ENCODE measurements at places on chromosomes 7 and 10.

- DNase-seq, result no peak
These were observed 133.4 kb downstream of the MAD1L1 start for GRCh38 chr7:2099048-2099957.

GRCh38 chr7:108234971-108235450 lies 104.8 kb upstream of the LAMB4 start:
- DNase-seq, result no peak

- DNase-seq, result no peak
These were observed 32.8 kb downstream of the CPVL start for GRCh38 chr7:29113384-29114102.

DNA sequence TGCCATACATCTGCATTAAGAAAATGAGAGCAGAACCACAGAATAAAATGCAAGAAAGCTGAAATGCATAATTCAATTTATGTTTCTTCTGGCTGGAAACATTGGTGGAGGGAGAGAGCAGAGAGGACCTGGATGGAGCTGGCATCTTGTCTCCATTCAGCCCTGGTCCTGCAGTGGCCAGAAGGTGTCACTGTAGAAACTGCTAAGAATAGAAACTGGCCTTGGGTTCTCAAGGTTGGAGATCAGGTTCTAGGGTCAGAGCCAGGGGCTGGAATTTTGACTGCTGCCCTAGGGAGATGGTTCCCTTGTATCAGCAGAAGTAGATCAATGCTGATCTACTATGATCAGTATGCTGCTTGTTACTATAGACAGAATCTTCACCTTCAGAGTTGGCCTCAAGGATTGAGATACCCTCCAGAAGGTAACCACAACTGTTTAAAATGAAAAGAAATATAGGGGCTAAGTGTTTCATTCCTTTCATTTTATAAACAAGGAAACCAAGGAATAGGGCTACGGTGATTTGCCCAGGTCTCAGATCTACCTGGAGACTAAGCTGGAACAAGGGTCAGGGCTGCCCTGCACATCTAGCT lies 13.1 kb downstream of the TAS2R41 start:
- DNase-seq, result no peak

GRCh38 chr7:22230238-22230637 lies 126.7 kb downstream of the RAPGEF5 start:
- DNase-seq, result no peak

DNA sequence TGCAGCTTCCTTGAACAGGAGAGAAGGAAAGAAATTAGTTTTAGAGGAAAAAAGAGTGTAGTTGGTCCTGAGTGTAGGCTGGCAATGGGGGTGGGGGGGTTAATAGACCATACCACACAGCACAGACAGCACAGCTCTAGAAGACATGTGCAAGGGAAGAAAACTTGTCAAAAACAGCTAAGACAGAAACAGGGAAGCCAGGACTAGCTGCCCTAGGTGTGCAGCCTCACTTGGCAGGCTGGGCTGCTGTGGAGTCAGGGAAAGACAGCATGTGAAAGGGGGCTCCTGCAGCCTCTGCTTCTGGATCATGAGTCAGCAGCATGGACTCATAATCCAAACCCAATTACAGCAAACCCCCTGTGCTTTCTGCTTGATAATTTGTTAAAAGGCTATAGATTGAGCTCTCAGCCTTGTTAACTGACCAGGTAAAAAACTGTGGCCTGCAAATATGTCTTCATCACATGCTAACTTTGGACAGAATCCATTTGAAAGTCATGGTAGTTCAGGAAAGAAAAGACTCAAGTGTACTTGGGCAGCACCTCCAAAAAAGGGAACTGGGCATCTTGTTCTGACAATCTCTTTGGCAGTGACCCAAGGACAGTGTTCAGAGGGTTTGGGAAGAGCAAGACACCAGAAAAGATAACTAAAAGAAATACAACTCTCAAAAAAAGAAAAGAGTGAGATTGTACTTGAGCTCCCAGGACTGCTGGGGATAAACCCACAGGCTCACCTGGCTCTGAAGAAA lies 142.2 kb upstream of the VWC2 start:
- DNase-seq, result no peak

GRCh38 chr7:98252425-98253054 lies 508 bp upstream of the TECPR1 start:
- no peak for DNase-seq

DNA sequence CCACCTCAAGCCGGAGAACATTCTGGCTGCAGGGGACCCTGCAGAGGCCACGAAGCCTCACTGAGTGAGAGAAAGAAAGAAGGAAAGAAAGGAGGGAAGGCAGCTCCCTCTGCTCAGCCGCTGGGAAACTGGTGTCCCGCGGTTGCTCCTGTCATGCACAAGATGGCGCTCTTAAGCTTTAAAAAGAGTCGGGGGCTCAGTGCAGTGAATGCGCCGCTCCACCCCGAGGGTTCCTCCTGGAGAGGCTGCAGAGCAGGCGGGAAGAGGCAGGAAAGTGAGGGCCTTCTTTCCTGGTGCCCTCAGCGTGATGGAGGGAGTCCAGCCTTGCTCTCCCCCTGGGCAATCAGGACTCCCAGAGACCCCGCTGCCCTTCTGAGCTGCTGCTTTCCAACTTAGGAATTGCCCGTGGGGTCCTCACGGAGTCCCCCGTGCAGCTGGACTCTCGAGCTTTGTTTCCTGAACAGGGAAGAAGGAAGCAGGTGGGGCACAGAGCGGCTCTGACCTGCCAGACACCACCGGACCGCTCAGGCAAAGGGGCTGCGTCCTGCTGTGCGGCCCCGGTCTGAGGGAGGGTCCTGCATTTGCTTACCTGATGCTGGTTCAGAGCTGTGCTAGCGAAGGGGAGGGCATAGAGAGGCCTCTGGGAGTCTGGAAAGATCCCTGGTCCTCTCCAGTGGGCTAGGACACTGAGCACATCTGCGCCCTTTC lies 141.9 kb upstream of the MKI67 start:
- DNase-seq, result no peak

DNA sequence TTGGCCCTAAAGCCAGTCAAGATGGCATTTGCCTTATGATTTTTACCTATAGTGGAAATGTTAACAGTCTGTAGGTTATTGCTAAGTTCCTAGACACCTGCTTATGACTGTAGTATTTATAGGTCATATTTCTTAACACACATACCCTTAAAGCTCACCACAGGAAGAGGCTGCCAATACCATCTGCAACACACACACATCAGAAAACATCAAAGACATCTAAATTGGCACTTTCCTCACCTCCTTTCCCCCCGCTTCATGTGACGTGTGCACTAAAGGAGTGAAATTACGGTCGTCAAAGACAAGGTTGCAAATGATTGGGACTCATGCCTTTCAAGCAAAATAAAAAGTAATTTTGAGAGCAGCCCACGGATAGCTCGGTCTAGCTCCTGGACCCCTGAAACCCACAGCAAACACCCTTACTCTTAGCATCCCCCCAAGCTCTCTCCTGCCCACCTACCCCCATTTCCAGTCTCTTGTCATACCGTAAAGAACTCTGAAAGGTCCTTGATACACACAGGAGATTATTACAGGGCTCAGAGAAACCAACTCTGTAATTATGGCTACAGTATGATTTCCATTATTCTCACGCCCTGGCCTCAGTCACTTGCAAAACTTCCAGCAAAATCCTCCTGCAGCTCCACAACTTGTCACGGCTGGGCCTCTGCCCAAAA lies 90.5 kb downstream of the PLXNA4 start:
- DNase-seq, result no peak

DNA sequence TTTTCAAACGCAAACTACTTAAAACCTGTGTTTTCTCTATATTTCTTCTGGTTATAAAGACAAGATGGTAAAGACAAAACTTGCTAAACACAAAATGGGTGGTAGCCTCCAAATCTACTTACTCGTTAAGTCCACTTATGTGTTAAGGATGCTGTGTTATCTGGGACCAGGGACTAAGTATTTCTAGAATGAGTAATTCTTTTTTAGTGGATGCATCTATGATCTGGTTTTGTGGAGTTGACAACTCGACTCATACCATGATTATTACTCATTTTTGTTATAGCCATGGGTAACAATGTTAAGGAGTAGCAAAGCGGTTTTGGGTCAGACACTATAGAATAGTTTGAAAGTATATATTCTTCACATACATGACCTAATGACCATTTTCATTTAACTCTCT lies 239.5 kb upstream of the FOXP2 start:
- no peak for DNase-seq

GRCh38 chr7:96861-97260 lies 95.5 kb upstream of the FAM20C start:
- DNase-seq, result no peak

DNA sequence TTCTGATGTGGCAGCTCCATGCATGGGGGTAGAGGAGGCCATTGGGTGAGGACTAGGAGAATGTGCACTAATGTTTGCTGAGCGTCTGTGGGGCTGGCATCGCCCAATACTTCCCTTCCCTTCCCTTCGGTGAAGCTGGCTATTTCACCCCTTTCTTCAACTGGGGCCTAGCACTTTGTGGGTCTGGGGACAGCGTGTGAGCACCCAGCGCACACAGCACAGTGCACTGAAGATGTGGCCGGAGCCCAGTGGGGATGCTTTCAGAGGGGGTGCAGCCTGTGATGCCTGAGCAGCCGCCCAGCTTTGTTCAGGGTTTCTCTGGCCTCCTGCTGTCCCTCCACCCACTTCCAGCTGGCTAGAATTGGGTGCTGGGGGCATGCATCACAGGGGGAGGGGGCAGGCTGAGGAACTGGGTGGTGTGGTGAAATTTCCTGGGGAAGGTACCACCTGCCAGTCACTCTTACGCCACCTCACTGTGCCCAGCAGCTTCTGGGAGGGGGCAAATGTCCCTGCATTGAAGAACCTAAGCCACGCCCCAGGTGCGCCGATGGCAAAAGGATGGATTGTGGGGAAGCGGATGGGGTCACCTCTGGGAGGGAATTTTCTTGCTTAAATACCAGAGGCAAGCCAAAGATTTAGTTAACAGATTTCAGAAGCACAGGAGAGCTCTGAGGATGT lies 45.5 kb downstream of the CLEC2L start:
- no peak for DNase-seq

DNA sequence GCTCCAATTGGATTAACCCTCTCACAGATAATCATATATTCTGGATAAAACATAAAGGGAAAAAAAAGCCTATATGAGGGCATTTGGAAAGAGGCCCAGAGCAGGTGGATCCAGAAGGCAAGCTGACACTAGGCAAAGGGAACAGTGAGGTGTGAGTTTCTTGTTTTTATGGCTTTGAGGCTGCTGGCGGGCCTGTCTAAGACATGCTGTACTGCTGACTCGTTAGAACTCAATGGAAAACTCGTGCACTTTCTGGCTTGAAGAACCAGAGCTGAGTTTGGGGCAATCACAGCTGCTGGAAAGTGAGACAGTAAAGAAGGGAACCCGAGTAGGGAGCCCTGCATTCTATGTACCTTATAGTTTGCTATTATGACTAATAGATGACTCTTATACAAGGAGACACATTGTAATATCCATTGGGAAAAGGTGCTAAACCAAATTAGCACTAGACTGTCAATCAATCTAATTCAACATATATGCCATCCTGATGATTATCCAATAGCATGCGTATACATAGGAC lies 637.1 kb downstream of the GATA3 start:
- no peak for DNase-seq

DNA sequence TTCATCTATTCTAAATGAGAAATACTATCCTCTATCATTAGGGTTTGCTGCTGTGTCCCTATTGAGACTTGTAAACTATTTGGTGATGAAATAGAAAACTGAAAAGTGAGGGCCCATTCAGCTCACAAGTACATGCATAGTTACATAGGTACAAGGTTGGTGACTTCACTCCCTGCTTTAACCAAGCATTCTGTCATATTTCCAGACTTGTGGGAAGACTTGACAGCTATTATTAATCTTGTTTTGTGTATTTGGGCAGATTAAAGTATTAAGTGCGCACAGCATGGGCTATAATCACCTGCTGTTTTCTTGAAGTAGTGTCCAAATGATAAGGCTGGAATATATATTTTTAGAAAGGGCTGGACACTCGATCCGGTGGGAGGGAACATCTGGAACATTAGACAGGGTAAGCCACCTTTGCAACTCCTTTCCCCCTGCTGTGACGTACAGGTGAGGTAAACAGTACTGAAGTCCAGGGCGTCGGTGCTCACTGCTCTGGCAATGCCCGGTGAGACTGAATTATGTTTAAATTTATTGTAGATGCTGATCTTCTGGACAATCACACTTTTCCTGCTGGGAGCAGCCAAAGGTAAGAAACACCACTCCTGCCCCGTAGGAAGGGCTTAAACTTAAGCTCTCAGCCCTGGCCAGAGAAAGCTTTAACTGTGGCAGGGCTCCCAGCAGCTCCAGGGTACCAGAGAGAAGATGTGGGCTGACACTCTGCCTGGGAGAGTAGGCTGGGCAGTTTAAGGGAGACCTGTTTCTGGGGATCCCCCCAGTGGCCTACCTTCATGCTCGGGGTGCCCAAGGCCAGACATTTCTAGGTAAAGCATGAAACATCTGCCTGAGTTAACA lies at the start of gene PNLIPRP1:
PNLIPRP1 (plus strand) TSS at position 370 of the 855 bp plus-strand sequence; CDS start at position 541, 171 bp downstream.
- DNase-seq, result no peak

GRCh38 chr7:155351120-155351870 lies 53.6 kb downstream of the INSIG1 start:
- no peak for DNase-seq

- no peak for DNase-seq
These were observed 274.4 kb upstream of the YAE1 start for GRCh38 chr7:39291628-39292410.

- no peak for DNase-seq
These were observed 119.1 kb downstream of the FRMD4A start for GRCh38 chr10:14211610-14212009.

DNA sequence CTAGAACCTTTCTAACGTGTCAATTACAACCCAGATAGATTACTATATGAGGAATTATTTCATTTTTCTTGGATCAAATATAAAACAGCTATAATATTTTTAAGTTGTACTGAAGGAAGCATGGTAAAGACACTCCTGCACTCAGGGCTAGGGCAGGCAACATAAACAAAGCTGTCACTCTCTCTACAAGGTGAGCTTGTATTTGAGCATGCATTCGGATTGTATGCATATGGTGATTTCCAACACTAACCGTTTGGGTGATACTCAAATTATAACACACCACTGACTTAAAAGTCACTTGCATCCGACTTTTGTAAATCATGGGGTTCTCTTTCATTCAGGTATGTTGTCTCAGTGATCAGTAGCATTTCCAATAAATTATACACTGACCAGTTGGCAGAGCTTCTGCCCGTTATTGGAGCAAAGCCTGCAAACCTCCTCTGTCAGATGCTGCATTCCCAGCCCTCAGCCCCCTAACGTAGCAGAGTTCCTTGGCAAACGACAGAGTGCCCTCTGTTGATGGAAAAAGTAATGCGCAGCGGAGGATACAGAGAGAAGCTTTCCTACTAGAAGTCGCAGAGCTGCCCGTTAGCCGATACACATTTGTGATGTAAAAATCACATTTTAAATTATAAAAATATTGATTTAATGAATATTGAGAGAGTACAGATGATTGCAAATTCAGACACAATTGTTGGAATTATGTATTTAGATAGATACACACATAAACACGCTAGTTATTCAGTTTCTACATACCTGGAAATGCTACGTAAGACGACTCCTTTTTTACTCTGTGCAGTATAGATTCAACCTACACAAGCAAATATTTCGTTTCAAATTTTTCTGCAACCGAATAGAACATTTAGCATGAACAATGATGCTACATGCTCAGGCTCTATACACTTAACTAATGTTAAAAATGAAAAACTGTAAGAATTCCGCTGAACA lies 173.9 kb upstream of the SP4 start:
- peak; percentile 4 for DNase-seq
